ENCODE measurements at places on chromosomes 7 and 10. TPM values are rescaled to one million over a fixed set of nuclear protein-coding genes. Genes with fewer than 3 reads are reported as not detected.

VIPR2 gene
- total RNA-seq, result 0.04 TPM

GRCh38 chr10:109695988-109696387 lies 227.3 kb downstream of the XPNPEP1 start:
- no peak for DNase-seq

FAM25A gene
- not detected for total RNA-seq

DNA sequence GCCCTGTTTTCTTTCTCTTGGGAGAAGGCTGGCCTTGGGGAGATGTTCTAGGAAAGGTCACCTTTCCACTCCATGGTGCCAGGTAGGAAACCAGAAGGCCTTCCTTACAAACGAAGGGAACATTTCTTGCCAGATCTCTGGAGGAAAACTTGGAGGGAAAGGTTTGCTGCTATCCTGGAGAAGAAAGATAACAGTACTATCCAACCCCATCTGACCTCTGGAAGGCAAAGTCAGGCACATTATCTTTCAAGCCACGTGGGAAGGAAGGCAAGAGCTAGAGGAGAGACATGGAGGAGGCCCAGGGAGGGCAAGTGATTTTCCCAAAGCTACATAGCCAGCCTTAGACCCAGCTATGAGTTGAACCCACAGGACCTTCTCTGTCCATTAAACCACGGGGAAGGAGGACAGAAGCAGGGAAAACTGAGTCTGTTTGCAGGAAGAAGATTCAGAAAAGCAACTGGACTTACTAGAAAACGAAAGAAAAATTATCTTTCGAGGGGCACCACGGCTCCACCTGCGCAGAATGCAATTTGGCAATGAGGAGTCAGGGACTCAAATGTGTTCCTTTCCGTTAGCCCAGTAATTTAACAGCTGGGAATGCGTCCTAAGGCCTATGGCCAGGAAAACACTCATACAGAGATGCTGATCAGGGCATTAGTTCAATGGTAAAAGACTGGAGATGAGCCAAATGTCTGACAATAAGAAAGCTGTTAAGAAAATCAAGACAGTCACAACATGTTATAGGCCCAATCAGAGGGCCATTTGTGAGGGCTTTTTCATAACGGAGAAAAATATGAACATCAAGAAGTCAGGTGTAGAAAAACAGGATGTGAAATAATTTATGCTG lies 32.0 kb upstream of the PSAP start:
- no peak for DNase-seq

GRCh38 chr10:107715565-107715964 lies 551.1 kb upstream of the SORCS1 start:
- DNase-seq, result no peak

- no peak for DNase-seq
These were observed 147.0 kb upstream of the CELF2 start for GRCh38 chr10:10870523-10871241.

GRCh38 chr10:132708936-132709335 lies 77.0 kb downstream of the NKX6-2 start:
- DNase-seq, result no peak

NUTM2A gene
- 3.1 TPM for total RNA-seq

MINDY4 gene
- 11.6 TPM for total RNA-seq

DNA sequence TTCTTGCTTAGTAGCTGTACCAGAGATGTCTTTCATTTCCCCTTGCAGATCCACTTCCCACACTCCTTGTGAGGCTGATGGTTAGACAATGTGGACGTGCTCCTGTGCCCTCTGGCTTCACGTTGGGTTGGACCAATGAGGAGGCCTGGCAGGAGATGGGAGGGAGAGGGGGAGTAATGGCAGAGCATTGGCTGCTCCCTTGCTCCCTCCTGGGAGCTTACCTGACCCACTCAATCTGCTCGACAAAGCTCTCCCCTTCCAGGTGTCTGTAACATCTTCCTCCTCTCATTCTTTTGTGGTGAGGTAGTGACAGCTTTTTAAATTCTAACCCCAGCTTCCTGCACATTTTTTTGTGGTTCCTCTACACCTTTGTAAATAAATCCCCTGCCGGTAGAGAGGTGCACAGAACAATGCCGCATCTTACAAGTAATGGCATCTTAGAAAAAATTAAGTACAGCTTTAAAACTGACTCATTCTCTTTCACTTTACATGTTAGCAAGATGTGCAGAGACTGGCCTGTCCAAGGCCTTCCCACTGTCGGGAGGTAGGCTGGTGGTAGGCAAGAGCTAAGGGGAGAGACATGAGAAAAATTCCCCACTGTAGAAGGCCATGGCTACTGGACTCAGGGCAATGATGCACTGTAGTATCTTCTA lies 134.3 kb downstream of the HTR7 start:
- no peak for DNase-seq

METTL27 gene
- 8.7 TPM for total RNA-seq

Measured in mesothelial cell of epicardium (in vitro differentiated cells).